Activated naive CD4-positive, alpha-beta T cell (primary cell): ENCODE measurements at places on chromosomes 12 and 14.

DNA sequence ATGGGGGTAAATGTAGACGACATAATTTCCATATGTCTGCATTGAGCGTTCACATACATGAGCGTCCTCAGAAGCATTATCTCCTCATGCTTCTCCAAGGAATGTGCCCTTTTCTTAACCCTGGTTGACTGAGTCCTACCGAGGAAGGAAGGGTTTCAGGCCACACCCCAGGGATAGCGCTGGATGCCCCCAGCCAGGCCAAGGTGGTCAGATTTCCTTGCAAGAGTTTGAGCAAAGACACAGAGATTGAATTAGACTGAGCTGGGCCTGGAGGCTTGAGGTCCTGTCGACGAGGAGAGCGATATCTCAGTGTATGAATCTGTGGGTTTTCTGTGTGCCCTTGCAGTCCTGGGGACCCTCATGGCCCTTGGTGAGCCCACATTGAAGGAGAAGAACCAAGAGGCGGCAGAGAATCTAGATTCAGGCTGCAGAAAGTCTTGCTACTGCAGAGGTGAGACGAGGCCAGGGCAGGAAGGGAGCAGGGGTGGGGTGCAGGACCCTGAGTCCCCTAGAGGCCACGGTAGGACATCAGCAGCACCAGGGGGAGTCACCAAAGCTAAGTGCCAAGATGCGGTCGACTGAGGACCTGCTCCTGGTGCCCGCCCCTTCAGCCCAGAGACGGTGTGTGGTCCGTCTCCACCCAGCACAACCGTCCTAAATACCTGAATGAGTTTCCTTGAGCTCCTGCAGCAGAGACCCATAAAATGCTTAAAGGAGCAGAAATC lies 94.7 kb upstream of the DIO3 start:
- DNase-seq, result no peak

GRCh38 chr12:97323154-97323553 lies 139.4 kb upstream of the RMST start:
- no peak for DNase-seq

GRCh38 chr12:90940872-90941499 lies 14.0 kb downstream of the CCER1 start:
- DNase-seq, result no peak

GRCh38 chr14:92687681-92688433 lies 60.6 kb downstream of the LGMN start:
- DNase-seq, result no peak

- DNase-seq, result no peak
These were observed 239.1 kb downstream of the DIO2 start for GRCh38 chr14:79972230-79972629.

DNA sequence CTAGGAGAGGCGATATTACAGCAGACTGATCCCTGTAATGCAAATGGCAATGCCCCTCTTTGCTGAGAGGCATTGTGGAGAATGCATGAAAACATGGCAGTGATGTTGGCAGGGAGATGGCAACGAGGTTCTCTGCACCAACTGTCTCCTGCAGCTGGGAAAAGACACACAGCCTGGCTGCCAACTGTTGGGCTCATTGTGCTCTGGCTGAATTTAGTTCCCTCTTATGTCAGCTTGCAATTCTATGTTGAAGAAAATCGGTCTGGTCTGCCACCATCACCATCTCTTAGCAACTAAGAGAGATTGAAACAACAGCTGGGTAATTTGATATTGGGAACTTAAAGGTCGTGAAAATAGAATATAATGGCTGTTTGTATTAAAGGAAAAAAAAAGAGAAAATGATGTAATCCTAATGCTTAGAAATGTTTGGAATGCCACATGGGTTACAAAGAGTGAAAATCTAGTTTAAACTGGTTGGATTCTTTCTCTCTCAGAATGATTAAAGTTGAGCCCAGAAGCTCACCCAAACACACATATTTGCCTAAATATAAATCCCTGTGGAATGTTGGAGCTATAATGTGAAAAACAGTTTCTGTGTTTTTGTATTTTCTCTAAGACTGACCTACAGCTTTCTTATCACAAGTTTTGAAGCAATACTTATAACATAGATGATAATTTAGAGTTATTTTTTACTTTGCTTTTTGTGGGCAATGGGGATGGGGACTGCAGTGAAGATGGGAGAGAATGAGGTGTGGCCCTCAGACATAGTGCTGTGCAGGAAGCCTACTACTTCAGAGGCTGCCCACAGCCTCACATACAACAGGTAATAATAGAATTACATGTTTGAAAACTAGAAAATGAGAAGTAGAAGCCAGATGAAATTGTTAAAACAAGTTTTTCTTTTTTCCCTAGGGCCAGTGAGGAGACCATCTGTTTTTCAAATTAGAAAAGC lies 143.7 kb downstream of the AKAP6 start:
- no peak for DNase-seq

DNA sequence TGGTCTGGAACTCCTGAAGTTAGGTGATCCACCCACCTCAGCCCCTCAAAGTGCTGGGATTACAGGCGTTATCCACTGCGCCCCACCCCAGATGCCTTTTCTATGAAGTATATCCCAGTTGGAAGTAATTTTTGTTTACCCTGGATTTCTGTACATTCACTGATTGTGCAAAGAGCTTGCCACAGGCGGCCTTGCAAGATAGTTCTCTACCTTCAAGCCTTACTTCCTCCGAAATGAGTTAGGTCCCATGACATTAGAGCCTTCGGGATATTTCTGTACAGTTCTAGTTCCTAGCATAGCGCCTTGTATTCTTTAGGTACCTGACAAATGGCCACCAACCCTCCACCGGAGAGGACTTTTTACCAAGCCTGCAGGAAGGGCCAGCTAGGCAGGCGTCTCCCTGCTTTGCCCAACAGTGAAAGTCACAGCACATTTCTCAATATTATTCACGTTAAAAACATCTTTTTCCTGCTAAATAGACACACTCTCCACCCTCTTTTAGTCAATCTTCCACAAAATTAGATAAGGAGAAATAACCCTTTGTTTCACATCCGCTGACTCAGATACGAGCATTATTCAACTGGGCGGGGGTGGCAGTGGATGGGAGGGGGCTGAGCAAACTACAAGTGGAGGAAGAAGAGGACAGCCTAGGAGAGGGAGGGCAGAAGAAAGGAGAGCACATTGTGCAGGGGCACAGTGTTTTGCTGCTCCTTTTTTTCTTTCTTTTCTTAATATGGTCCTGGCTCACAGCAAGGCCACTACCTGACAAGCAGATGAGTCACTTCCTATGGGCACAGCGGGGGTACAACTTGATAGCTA lies 40.0 kb upstream of the CAPRIN2 start:
- DNase-seq, result no peak
